ENCODE measurements at places on chromosomes 3 and 15. TPM values are rescaled to one million over a fixed set of nuclear protein-coding genes. Genes with fewer than 3 reads are reported as not detected.

DNA sequence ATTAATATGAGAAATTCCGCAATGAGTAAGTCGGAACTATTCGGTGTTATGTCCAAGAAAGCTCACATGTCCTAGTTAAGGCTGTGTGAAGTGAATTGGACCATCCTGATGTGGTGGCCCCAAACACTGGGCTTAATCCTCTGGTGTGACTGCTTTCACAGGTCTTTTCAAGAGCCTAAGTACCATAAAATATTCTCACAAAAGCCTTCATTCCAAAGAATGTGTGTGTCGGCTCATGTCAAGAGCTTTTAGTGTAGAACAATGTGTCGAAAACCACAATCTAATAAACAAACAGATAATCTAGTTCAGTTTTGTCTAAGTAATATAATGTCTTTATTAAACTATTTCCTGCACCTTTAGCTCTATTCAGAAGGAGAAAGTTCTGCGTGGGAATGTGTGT, 311.4 kb downstream of the LPP start:
- no peak for DNase-seq

GRCh38 chr3:93988283-93988682, 8.3 kb downstream of the ARL13B start:
- no peak for DNase-seq

Gene ATP13A5
- total RNA-seq: not detected

Gene CCDC13
- 0.24 TPM for total RNA-seq

Gene ADCY5
- 225 TPM for total RNA-seq

DNA sequence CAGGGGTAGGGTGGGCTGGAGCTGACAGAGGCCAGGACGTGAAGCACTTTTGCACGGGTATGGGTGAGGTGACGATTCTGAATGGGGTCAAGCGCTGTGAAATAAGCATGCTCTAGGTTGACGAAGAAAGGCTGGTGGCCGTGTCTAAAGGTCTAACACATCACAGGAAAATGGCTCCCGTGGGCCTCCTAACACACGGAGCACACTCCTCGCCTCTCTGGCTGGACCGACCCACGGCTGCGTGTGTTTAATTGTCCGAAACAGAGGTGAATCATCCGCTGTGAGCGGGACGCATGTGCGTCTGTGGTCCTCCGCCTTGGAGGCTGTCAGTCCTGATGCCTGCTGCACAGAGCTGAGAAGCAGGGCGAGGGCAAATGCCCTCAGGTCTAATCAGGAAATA, 130.6 kb downstream of the NSMCE3 start:
- DNase-seq: peak; percentile 34

DNA sequence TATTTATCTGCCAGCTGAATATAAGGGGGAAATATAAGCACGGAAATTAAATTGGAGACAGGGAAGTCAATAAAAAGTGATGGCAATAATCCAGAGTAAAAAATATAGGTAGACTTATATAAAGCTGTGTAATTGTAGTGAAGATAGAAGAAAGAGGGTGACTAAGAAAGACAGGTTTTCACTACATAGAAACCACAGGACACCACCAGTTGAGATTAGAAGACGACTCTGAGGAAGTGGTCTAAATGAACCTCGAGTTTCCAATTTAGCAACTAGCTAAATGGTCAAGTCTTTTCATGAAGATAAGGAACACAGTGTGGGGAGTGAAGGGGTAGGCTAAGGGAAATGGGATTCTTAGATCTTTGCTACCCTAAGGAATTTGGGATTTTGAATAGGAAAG, 188.8 kb upstream of the ARL6 start:
- DNase-seq: no peak

Gene KBTBD13
- total RNA-seq: 9.4 TPM

Gene CRYGS
- 1.1 TPM for total RNA-seq

DNA sequence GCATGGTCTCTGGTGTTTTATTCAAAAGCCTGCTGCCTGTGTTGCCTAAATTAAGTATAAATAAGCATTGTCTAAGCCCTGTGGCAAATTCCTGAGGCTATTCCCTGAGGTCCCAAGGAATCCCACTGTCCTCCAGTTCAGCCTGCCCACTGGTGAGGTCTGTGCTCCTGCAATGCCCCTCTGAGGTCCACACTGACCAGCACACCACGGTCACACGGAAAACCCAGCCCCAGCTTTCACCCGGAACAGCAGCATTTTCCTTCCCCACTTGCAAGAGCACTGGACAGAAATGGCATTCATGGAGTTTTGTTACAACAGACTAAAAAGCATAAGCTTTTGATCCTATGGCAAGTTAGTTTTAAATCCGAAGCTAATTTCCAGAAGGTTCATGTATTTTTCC, 234.0 kb downstream of the KLF13 start:
- no peak for DNase-seq

Gene CLDN16
- not detected for total RNA-seq

GRCh38 chr15:78064544-78064943, 13.0 kb downstream of the TBC1D2B start:
- no peak for DNase-seq

- DNase-seq: no peak
These were observed 30.2 kb upstream of the LHFPL4 start for GRCh38 chr3:9583792-9584191.

GRCh38 chr3:84223512-84223911, 735.3 kb upstream of the CADM2 start:
- no peak for DNase-seq

Gene KLHL40
- 0.11 TPM for total RNA-seq

DNA sequence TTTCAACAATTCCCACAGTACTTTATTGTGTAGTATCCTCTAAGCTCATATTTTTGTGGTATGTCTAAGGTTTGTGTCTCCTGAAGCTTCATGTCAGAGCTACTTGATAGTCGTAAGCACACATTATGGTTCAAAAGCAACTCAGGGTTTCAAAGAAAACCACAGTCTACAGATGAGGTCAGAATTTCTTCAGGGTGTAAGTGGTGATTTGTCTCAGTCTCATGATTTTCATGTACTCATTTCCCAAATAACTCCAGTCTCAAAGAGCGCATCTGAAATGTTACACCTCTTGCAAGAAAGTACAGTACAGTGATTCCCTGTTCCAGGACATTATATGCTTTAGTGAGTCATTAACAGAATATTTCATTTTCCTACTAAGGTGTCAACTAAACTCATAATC, 47.5 kb upstream of the SSR3 start:
- DNase-seq: no peak

- no peak for DNase-seq
These were observed 51.9 kb upstream of the PFN2 start for GRCh38 chr3:150022381-150023238.

Gene HRG
- total RNA-seq: not detected

DNA sequence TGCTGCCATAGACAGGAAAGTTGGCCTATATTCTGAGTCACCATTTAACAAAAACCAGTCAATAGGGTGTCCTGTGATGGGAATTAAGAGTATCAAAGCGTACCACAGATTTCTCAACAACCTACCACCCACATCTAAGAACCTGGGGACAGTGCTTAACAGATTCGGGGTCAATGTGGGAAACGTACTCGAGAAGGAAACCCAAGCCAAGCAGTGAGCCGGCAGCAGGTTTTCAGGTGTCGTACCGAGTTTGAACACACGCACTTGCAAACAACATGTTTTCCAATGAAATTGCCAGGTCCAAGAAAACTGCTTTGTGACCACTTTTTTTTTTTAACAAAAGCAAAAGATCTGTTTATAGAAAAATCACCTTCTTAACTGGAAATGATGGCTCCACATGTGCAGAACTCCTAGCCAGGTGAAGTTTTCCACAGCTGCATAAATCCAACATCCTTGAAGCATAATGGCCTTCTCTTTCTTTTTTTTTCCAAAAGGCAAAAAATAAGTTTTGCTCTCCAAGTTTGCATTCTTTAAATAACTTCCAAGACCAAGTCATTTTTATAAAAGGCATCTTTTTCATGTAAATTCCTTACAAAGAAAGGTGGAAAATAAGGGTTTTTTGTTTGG, 45.7 kb downstream of the ADAMTS17 start:
- no peak for DNase-seq

Gene CYP1A2
- not detected for total RNA-seq

GRCh38 chr3:13192471-13193213, 119.4 kb upstream of the IQSEC1 start:
- no peak for DNase-seq

Gene PLXNA1
- 23.2 TPM for total RNA-seq

DNA sequence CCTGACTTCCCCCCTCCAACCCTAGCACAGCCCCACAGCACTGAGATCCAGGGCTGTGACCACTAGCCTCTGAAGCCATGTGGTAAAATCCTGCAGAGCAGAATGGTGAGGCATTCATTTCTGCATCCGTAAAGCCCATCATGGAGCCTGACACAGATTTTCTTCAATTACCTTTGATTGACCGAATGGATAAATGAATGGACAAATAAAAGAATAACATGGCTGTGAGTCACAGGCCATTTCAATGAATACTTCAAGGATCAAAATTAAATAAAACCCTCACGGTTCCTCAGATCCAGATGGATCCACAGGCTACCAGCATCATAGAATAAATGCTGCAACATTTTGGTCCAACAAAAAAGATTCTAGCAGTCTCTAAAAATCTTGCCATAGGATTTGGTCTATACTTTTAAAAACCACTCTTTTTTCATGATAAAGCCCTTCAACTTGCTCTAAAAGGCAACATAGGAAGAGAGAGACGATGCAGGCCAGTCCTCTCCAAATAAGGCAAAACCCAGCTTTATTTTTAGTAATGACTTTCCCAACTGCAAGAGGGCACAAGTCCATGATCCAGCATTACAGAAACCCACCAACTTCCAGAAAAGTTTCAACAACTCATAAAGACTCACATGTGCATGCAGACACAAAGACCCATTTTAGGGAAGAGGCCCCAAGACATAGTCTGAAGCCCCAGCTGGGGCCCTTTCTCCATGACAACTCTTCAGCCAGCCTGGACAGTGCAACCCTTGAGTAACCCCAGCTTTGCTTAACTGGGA, 52.4 kb upstream of the MRPS22 start:
- no peak for DNase-seq
